ENCODE measurements at places on chromosomes 11 and 22. TPM values are rescaled to one million over a fixed set of nuclear protein-coding genes. Genes with fewer than 3 reads are reported as not detected.

DNA sequence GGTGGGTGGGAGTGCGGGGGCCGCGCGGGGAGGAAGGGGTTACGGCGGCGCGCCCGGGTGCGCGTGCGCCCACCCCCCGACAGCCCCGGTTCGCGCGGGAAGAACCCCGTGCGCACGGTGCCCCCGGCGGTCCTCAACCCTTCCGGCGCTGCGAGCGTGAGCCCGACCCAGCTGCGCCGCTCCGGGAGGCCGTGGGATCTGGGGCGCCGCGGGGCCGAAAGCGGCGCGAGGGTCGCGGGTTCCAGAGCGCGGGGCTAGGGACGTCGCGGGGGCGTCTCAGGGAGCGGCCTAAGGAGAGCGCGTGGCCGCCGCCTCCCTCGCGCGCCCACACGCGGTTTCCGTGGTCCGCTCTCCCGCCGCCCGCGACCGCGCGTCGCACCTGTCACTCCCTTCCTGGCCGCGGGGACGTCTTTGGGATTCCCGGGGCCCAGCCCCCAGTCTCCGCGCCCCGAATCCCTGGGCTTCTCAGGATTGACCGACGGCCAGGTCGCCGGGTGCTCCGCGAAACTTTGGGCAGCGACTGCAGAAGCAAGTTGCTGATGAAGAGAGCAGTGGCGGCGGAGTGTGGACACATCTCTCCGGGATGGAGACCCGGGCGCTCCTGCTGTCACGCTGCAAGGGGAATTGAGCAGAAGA lies 582 bp downstream of the SREBF2 start:
- H3K36me3 ChIP-seq: peaks cover 25% of the 10 kb centered on the region
- peak overlapping the region; percentile 95 for H3K4me3 ChIP-seq
- no peaks in the 10 kb centered on the region for H3K27me3 ChIP-seq
- H3K27ac ChIP-seq: peak overlapping the region; percentile 99
- peak; percentile 72 for DNase-seq

GRCh38 chr11:95545116-95545875 lies 244.3 kb downstream of the FAM76B start:
- DNase-seq: peak; percentile 45

GRCh38 chr11:122099374-122100036 lies 16.5 kb downstream of the BLID start:
- no peaks in the 10 kb centered on the region for H3K36me3 ChIP-seq
- peak overlapping the region; percentile 72 for H3K27ac ChIP-seq
- peaks cover 61% of the 10 kb centered on the region for H3K27me3 ChIP-seq
- H3K4me3 ChIP-seq: peak overlapping the region; percentile 57

GRCh38 chr11:35662061-35662648 lies 420 bp upstream of the TRIM44 start:
- no peaks in the 10 kb centered on the region for H3K4me1 ChIP-seq
- H3K4me3 ChIP-seq: peak overlapping the region; percentile 81
- no peak for DNase-seq
- peaks cover 6% of the 10 kb centered on the region for H3K36me3 ChIP-seq

- no peaks in the 10 kb centered on the region for H3K27me3 ChIP-seq
- no peaks in the 10 kb centered on the region for H3K4me1 ChIP-seq
- no peaks in the 10 kb centered on the region for H3K36me3 ChIP-seq
- peak; percentile 94 for DNase-seq
- H3K27ac ChIP-seq: no peak overlapping the region
These were observed 397.8 kb downstream of the OPCML start for GRCh38 chr11:133134314-133135173.

GRCh38 chr11:59944720-59945119 lies 6.5 kb downstream of the OOSP1 start:
- DNase-seq: no peak
- H3K4me3 ChIP-seq: no peak overlapping the region
- H3K36me3 ChIP-seq: no peaks in the 10 kb centered on the region
- no peaks in the 10 kb centered on the region for H3K27me3 ChIP-seq
- no peak overlapping the region for H3K27ac ChIP-seq
- H3K4me1 ChIP-seq: no peaks in the 10 kb centered on the region

GRCh38 chr22:20881231-20881630 lies 22.4 kb downstream of the SNAP29 start:
- H3K27me3 ChIP-seq: no peaks in the 10 kb centered on the region
- no peak overlapping the region for H3K4me3 ChIP-seq
- DNase-seq: no peak
- peaks cover 17% of the 10 kb centered on the region for H3K36me3 ChIP-seq
- H3K27ac ChIP-seq: no peak overlapping the region
- peaks cover 5% of the 10 kb centered on the region for H3K4me1 ChIP-seq

The OR8A1 gene
- not detected for total RNA-seq

The OR2D2 gene
- total RNA-seq: 1.1 TPM

The IGSF9B gene
- total RNA-seq: 18.4 TPM

The LRRN4CL gene
- 0.84 TPM for total RNA-seq

All from endodermal cell (in vitro differentiated cells).